Fibroblast of the conjunctiva (primary cell): ENCODE measurements at places on chromosomes 12 and 14.

DNA sequence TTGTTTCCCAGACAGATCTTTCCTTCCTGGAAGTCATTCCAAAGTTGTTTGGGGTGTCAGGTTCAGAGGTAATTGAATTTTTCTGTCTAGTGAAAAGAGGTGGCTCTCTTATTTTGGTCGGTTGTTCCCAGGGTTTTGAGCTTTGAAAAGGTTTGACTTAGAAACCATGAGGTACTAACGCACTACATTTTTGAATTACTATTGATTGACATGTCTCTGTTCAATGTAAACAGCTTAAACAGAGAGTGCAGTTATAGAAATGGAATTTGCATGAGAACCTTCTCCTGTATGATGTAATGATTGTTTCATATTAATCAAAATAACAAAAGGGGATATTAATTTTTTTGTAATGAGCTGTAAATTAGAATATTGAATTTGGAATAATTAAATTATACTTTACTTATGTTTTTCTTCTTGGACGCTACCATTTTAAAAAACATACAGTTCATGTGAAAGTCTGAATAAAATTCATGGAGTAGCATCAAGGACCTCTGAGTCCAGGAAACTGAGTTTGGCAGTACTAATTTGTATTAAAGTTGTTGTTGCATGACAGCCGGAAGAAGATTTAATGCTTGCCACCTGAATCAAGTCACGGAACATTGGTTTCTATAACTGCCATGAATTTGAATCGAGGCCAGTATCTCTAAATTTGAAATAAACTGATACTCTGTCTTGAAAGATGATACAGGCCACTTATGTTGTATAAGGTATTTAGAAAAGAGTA lies 41.7 kb downstream of the NPAS3 start:
- no peak for DNase-seq

DNA sequence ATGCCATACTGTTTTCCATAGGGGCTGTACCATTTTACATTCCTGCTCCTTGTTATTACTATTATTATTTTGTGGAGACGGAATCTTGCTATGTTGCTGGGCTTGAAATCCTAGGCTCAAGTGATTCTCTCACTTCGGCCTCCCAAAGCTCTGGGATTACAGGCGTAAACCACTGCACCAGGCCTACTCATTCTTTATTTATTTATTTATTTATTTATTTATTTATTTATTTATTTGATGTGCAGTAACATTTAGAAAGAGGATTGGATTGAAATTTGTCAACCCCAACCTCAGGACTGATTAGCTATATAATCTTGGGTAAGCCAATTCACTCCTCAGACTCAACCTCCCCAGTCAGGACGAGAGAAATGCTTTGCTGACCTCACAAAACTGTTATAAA lies 107.9 kb downstream of the VEZT start:
- DNase-seq, result no peak

DNA sequence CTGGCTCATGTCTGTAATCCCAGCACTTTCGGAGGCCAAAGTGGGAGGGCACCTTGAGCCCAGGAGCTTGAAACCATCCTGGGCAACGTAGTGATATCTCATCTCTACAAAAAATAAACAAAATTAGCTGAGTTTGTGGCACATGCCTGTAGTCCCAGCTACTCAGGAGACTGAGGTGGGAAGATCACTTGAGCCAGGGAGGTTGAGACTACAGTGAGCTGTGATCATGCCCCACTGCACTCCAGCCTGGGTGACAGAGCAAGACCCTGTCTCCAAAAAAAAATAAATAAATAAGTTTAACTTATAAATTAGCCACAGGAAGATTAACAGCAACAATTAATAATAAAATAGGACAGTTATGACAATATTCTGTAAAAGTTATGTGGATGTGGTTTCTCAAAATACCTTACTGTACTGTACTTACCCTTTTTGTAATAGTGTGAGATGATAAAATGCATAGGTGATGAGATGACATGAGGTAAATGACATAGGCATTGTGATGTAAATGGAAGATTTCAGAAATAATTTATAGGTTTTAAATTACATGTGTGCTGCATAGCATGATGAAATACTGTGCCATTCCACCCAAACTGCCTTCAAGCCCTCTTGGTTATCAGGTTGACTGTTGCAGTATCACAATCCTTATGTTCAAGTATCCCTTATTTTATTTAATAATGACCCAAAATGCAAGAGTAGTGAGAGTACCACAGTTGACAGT lies 22.0 kb downstream of the USP15 start:
- DNase-seq, result peak; percentile 59

DNA sequence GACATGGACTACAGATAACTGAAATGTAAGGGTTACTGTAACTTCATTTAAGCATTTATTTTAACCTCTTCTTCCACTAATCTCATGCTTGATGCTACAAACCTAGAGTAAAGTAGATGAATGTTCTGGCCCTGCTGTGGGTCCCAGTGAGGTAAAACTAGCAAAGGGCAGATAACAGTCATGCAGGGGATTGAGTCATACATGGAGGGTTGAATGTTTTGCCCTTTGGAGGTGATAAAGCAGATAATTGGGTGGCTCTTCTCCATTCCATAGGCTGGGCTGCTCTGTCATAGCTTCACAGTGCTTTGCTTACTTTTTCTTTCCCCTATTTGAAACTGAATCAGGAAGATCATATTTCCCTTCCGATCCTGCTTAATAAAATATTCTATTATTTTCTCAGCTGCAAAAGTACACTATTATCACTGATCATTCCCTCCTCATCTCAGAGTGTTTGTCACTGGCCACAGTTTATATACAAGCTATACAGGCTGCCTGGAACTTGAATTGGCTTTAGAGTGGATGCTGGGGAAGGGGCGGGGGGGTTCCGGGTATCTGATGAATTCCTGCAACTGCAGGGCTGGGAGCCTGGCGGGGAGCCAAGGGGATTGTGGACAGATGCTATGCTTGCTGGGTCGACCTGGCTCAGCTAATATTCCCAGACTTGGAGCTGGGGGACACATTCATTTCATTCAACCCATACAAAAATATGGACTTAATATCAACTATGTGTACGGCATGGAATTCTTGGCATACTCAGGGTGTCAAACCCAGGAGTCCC lies 235.1 kb downstream of the NRXN3 start:
- no peak for DNase-seq

- DNase-seq, result no peak
Measured at GRCh38 chr12:89836026-89836425, 127.4 kb upstream of the ATP2B1 start.

DNA sequence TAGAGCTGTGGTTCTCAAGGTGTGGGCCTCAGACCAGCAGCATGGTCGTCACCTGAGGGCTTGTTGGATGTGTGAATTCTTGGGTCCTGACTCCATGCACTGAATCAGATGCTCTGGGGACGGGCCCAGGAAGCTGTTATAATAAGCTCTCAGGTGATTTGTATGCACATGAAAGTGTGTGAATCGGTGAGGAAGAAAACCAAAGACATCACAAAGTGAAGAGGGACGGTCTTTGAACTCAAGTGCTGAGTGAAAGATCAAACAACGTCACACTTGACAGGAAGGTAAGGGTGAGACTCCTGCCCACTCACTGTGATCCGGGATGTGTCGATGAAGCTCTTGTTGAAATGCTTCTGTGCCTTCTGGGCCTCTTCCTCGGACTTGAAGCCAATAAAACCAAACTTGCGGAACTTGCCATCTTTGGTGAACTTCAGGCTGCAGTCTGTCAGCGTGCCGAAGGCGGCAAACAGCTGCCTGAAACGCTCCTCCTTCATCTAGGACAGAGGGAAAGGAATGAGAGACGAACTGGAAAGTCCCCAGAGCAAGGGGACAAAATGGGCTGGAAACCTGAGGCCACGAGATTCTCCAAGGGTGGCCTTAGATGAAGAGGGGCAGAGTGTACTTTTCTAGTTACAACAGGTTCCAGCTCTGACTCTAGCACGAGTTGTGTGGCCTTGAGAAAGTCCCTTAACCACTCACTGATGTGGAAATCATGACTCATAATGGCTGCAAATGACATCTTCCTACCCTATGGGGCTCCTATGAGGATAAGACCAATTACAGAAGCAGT lies 4.0 kb downstream of the RBM19 start:
- peak; percentile 10 for DNase-seq

DNA sequence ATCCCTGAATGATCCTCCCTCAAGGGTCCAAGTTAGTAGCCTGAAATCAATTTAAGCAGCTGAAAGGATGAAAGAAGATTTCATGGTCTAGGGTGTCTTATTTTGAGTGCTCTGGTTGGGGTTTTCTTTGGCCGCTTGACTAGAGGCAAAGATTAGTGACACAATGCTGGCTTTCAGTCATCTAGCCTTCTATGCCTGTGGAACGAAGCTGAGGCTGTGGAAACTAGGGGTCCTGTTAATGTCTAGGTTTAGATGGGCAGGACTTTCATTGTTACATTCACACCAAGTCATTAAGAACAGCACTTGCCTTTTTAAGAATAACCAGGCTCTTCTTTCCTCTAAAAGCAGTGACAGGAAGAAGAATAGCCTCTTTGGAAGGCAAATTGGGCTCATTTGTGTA lies 253.8 kb upstream of the E2F7 start:
- no peak for DNase-seq

DNA sequence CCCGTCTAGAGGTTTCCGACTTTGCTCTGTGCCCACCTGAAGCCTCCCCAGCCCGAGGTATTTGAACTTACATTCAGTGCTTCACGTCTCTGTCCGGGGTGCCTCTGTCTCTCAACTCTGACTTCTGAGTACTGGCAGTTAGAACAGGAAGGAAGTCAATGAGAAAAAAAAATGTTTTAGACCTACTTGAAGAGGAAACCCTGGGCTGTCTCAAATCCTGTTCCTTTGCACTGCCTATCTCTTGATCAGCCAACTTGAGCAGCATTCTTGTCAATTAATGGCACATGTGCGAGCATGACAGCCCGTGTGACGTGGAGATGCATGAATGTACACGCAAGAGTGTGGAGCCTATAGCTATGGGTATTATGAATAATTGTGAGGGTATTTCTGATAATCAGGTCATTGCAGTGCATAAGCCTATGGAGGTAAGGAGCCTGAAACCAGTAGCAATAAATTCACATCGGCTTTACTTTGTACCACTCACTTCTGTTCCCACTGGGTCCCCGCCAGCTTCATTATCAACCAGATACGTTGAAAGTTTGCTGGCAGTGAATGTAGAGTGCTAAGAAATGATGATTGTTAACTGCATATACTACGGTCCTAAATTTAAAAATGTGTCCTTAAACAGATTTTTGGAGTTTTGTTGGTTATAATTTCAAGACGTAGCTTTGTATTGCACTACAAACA lies at the start of gene ARHGDIB:
TSS of gene ARHGDIB (minus strand) at position 136 of the 687 bp plus-strand sequence. CDS start 10,889 bp downstream, outside the sequence.
- DNase-seq, result no peak
